Tracheal epithelial cell (primary cell): ENCODE measurements at places on chromosomes 2 and 18. TPM values are rescaled to one million over a fixed set of nuclear protein-coding genes. Genes with fewer than 3 reads are reported as not detected.

The NYAP2 gene
- total RNA-seq: under 0.01 TPM in 1 of 2 replicates, not detected in the other

The GRB14 gene
- 4.9 and 5.3 TPM in 2 replicates for total RNA-seq

The BOLL gene
- not detected in 2 replicates for total RNA-seq

The LIMS4 gene
- total RNA-seq: not detected in 2 replicates

The RAB27B gene
- total RNA-seq: 33.5 and 97.4 TPM in 2 replicates

The IL36A gene
- total RNA-seq: 1.7 and 3.0 TPM in 2 replicates

The CREG2 gene
- total RNA-seq: 1.1 and 1.7 TPM in 2 replicates

The ATP9B gene
- total RNA-seq: 10.2 and 14.7 TPM in 2 replicates

The HRH4 gene
- total RNA-seq: under 0.01 and 0.64 TPM in 2 replicates

The ANKMY1 gene
- total RNA-seq: 3.6 and 12.8 TPM in 2 replicates

The CCDC68 gene
- 9.2 and 9.4 TPM in 2 replicates for total RNA-seq

The ALPG gene
- under 0.01 TPM in 1 of 2 replicates, not detected in the other for total RNA-seq

The TNFRSF11A gene
- total RNA-seq: 0.21 and 0.72 TPM in 2 replicates

The VWC2L gene
- total RNA-seq: not detected in 2 replicates

The FASTKD2 gene
- 48.9 and 57.8 TPM in 2 replicates for total RNA-seq

The NR4A2 gene
- total RNA-seq: 0.24 and 0.43 TPM in 2 replicates

The IL1RL2 gene
- 2.1 and 2.2 TPM in 2 replicates for total RNA-seq

The LOXHD1 gene
- total RNA-seq: not detected in 2 replicates

The HOXD4 gene
- total RNA-seq: 1.2 TPM in 1 of 2 replicates, not detected in the other

The ERFE gene
- total RNA-seq: 2.3 and 6.7 TPM in 2 replicates

The ARHGEF33 gene
- under 0.01 and 0.64 TPM in 2 replicates for total RNA-seq

The SGO2 gene
- 0.64 and 0.72 TPM in 2 replicates for total RNA-seq

The SCN7A gene
- under 0.01 TPM in 1 of 2 replicates, not detected in the other for total RNA-seq

The RGPD4 gene
- total RNA-seq: not detected in 2 replicates

The EMILIN1 gene
- total RNA-seq: 0.21 and 0.24 TPM in 2 replicates

The NPAS2 gene
- 10.1 and 31.8 TPM in 2 replicates for total RNA-seq

The PROM2 gene
- total RNA-seq: 37.1 and 59.9 TPM in 2 replicates

The KCNIP3 gene
- 11.1 TPM in 1 of 2 replicates, not detected in the other for total RNA-seq

The GNAL gene
- 17.1 and 32.4 TPM in 2 replicates for total RNA-seq

The TANC1 gene
- 17.1 and 22.6 TPM in 2 replicates for total RNA-seq

The PAPOLG gene
- 9.2 and 19.0 TPM in 2 replicates for total RNA-seq

The UGT1A8 gene
- under 0.01 and 0.43 TPM in 2 replicates for total RNA-seq
